ENCODE measurements at places on chromosomes 6 and 20. TPM values are rescaled to one million over a fixed set of nuclear protein-coding genes. Genes with fewer than 3 reads are reported as not detected.

RIMS4 gene
- total RNA-seq = 0.60 TPM

BFSP1 gene
- 0.39 TPM for total RNA-seq

DNA sequence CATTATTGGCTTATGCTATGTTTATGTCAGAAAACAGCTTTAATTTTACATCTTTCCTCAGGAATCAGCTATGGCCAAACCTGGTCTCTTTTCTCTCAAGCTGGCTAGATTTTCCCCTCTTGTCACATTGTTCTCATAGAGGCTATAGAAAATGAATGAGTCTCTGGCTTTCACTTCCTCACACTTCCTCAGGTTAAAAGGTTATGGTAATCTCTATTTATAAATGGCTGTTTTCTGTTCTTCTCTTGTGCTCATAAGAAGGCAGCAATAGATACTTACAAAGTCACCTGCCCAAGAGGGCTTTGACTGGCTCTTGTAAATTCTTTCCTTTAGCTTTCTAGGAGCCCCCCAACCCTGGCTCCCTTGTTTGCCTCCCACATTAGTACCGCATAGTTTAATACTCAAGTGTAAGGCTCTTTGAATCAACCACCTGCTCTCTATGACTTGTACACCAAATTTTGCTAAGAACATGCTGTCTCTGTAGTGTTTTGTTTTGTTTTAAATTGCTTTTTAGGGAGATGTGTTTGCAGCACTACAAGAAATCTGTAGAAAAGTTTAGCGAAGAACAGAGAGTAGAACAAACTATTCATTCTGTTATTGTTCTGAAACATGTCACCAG lies 897.4 kb upstream of the CITED2 start:
- DNase-seq = no peak

DNA sequence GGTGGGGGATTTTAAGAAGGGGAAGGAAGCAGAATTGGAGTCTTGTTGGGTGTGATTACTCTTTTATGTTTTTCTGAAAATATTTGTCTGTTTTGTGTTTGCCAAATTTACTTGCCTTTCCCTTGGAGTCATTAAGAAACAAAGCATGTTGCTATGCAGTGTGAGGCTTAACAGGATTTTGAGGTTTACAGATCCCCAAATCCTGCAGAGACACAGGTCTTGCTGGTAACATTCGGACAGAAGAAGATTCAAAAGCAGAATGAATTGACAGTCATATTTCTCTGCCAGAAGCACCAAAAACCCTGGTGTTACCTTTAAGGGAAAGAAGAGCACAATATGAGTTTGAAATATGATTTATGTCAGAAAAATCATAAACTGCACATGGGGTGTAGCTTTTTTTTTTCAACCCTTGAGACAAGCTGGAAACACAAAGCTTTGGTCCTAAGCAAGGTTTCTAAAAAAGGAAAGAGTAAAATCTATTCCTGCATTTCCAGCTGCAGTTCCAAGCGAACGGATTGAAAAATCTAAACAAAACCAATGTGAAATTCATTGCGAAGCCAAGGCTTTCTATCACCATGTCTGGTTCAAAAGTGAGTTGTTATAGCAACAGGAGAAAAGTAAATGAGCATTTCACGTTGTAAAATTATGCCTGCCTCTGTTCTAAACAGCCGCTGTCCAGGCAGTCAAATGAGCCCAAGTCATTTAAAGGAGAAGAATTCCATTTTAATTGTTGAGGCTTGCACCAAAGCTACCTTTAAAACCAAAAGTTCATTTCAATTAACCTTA lies 358.9 kb upstream of the SASH1 start:
- no peak for DNase-seq

DNA sequence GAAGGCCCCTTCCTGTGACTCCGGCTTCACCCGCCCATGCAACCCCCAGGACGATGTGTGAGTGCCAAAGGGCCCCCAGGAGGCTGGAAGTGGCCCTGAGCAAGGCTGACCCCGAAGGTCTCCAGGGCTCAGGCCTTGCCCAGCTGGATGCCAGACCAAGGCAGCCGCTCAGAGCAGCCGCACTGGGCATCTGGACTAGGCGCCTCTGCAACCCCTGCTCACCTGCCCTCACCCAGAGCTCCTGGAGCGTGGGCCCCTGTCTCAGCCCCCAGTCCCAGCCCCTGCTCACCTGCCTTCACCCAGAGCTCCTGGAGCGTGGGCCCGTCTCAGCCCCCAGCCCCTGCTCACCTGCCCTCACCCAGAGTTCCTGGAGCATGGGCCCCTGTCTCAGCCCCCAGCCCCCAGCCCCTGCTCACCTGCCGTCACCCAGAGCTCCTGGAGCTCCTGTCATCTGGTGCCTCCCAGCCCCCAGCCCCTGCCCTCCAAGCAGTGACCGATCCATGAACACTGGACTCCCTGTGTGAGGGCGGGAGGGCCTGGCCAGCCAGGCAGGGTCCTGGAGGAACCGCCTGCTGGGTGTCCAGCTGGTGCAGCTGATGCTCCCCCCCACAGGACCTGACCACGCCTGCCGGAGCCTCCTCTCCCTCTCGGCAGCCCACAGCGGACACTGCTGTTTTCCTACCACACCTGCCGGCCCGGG lies 1.1 kb downstream of the SRMS start:
- no peak for DNase-seq

DNA sequence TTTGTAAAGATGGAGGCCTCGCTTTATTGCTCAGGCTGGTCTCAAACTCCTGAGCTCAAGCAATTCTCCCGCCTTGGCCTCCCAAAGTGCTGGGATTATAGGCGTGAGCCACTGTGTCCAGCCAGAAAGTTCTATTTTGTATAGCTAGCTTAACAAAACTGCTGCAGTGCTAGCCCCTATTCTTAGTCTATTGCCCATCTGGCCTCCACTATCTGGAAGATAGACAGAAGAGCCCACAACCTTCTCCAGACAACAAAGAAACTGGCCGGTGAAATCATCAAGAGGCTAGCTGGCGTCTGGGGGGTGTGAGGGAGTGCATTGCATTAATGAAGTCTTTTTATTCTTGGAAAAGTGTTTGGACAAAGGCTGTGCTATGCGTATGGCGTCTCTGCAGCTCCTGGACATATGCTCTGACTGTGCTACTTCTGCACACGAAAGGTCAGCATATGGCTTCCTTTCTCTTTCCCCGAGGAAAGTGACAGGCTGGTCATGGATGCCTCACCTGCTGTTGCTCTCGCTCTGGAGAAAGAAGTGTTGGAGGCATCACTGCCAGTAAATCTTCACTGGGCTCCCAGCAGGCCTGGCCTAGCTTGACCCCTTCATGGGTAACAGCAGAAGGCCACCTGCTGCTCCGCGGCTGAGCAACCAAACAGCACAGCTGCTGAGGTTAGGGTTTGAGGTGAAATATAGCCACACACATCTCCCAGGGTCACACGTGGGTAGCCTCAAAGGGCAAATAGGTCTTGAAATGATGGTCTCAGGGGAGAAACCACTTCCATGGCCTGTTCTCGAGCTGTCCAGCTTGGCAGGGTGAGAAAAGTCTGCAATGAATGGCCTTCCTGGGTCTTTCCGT lies 95.1 kb upstream of the IYD start:
- DNase-seq = no peak
